ENCODE measurements at places on chromosomes 11 and 22.

- DNase-seq, result no peak
Measured at GRCh38 chr11:126790550-126791081, 210.0 kb downstream of the KIRREL3 start.

GRCh38 chr22:45879552-45879949 lies 97.4 kb downstream of the WNT7B start:
- DNase-seq, result peak; percentile 13

- DNase-seq, result no peak
Measured at GRCh38 chr11:20066783-20067156, 93.5 kb downstream of the DBX1 start.

- DNase-seq, result peak; percentile 58
Measured at GRCh38 chr11:64298966-64299846, 952 bp upstream of the CATSPERZ start.
